ENCODE measurements at places on chromosomes 11 and 22.

GRCh38 chr11:14973621-14974514, 1.7 kb upstream of the CALCA start:
- no peak for DNase-seq

DNA sequence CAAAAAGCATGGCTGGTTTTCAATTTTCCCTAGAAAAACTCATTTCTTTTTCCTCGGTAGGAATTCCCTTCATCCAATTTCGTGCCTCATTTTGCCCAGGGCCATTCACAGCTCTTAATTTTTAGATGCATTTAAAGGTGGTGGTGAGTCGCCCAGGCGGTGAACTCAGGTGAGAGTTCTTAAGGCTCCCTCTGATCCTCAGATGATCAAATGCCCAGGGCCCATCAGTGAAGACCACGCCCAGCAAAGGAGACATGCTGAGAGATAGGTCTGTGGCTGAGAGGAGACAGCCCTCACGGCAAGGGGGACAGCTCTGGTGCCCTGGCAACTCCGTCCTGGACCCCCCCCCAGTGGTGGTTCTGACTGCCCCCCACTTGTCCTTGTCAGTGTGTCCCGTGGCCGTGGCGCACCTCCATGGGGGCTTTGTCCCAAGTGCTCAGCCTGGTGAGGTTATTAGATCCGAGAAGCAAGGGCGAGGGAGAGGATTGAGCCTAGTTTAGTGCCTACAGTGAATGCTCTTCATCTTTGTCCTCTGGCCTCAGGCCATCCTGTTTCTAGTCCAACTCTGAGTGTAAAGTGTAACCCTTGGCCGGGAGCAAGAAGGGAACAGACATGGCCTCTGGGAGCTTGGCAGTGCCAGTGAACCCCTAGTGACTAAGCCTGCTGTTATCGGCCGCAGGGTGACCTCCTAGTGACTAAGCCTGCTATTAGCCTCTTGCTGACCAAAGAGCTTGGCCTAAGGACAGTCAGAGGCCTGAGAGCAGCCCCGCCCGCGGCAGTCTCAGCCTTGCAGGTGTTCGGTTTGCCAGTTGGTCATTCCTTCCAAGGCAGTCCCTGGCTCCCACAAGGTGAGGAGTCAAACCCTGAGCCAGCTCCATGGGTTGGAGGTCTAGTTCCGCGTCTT, 83.5 kb downstream of the CTTN start:
- DNase-seq: no peak

GRCh38 chr11:68076371-68077042, 37.7 kb downstream of the TCIRG1 start:
- DNase-seq: no peak

- no peak for DNase-seq
Observed at GRCh38 chr11:68541991-68542390, 81.4 kb downstream of the PPP6R3 start.

DNA sequence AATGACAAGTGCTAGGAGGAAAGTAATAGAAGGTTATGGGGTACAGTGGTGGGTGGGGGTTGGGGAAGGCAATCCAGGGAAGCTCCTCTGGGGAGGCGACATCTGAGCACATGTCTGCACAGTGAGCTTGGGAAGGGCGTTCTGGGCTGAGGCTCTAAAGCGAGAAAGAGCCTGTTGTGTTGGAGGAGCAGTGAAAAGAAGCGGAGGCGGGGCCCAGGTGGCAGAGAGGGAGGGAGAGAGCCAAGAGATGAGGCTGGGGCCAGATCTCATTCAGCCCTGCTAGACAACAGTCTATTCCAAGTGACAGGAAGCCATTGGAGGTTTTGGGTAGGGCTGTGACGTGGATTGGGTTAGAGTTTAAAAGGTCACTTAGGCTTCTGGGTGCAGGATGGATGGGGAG, 55.3 kb upstream of the PARVG start:
- no peak for DNase-seq

- DNase-seq: no peak
Observed at GRCh38 chr11:46381819-46382645, 563 bp downstream of the MDK start.

GRCh38 chr11:103086461-103086860, 5.5 kb downstream of the DCUN1D5 start:
- no peak for DNase-seq

- no peak for DNase-seq
Observed at GRCh38 chr11:44916801-44917385, 33.8 kb downstream of the TP53I11 start.

DNA sequence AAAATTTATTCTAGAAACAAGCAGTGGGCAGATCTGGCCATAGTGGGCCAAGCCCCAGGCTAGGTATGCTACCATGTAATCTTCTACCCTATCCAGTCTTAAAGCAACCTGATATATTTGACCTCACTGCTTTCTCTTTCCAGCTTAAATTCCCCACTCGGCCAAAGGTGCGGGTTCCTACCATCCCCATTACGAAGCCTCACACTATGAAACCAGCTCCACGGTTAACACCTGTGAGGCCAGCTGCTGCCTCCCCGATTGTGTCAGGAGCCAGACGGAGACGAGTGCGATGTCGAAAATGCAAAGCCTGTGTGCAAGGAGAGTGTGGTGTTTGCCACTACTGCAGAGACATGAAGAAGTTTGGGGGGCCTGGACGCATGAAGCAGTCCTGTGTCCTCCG, 21.2 kb upstream of the GRK2 start:
- DNase-seq: no peak

DNA sequence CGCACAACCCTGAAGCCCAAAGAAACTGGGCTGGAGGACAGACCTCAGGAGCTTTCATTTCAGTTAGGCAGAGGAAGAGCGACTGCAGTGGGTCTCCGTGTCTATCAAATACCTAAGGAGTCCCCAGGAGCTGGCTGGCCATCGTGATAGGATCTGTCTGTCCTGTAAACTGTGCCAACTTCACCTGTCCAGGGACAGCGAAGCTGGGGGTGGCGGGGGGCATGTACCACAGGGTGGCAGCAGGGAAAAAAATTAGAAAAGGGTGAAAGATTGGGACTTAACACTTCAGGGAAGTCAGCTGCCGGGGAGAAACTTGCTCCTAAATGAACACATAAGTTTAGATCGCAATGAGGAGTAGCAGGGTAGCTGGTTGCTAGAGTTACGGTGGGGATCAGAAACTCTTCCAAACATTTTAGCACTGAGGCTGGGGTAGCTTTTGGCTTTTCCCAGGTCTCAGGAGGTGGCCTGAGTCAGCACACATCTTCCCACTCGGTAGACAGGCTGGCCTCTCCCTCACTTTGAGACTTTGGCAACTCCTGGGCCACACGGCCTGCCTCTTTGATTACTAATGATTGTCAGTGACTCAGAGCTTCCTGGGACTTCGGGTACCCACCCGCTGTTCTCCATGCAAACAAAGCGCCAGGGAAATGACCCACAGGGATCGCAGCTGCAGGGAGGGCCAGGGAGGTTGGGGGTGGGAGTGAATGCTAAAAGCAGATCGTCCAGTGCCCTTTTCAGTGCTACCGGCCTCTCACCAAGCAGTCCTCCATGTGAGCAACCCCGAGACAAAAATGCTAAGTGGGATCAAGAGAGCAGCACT, 2.9 kb upstream of the MTFP1 start:
- DNase-seq: peak; percentile 70

DNA sequence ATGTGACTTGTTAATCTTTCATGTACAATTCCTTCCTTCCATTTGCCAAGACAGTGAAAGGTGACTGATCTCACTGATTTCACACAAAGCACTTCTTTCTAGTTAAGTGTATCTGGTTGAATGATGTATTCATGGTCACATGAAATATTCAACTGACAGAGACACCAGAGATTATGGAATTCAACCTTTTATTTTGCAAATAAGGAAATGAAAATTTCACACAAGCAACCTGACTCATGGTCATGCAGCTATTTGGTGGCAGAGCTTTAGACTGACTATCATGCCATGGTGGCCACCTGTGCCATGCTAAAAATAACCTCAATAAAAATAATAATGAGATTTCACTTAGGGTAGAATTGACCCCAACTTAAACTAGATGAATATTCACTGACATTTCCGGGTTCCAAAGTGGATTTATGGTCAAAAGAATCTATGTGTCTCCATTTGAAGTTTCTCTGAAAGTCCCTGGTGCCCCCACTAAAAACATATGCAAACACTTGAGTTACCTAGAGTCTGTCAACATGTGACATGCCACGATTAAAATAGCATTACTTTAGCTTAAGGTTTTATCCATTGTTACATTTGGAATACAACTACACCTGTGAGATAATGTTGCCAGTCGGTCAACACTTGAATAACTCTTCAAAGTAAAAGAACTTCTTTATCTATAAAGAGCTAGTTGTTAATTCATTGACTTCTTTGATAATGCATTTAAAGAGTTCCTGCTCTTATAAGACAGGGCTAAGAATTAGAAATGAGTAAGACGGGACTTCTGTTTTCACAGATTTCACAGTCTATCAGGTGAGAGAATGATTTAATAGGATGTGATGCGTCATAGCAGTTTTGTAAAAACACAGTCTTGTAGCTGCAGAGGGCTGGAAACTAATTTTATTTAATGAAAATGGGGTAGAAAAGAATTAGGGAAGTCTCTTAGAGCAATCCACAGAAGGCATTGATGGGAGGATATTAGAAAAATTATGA, 94.6 kb upstream of the OR9G4 start:
- no peak for DNase-seq

- no peak for DNase-seq
Observed at GRCh38 chr11:13160346-13160745, 117.2 kb upstream of the BMAL1 start.

- no peak for DNase-seq
Observed at GRCh38 chr11:93921695-93922468, 71.5 kb upstream of the VSTM5 start.

GRCh38 chr11:113147249-113147648, 167.1 kb upstream of the TTC12 start:
- DNase-seq: no peak

DNA sequence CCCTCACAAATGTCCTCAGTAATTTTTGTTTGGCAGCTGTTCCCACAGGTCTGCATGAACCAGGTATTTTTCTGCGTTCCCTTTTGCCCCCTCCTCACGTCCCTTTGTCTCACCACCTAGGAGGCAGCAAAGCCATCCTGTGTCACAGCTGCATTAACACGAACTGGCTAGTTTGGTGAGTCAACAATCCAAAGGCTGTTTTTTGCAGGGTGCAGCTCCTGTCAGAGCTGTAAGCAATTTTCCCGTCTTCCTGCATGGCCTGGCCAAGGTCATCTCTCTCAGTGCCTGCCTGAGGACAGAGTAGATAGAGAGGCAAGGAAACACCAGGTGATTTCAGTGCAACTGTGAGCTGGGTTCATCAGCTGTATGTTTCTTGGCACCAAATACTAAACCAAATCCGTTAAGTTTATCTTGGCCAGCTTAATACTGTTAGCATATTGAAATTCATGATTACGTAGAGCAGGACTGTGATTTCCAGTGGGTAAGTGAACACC, 20.6 kb upstream of the VSIG10L2 start:
- no peak for DNase-seq

- no peak for DNase-seq
Observed at GRCh38 chr11:96356848-96357247, 13.9 kb upstream of the MAML2 start.

DNA sequence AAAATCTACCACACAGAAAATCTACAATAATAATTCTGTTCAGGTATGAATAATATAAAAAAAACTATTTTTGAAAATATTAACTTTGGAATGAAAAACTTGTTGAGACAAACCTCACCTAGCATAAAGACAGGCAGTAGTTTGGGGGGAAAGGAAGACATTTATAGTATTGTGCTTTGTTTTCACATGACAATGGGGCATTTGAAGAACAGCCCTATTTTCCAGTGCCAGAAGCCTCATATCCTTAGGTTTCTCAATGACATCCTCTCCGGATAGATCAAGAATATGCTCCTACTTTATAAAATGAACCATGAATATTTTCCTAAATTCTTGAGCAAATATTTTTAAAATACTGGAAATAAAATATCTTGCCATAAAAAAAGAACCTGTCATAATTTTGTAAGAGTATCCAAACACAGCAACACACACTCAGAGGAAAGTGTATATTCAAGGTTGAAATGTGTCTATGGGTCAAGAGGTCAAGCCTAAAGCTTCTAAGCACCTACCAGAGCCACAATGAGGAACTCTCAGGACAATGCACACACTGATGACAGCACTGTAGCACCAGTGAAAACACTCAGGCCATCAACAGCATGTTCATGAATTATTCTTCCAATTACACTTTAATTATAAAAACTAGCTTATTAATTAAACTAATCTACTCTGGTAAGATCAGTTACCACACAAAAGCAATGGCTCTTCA, 68.7 kb downstream of the MRTFA start:
- no peak for DNase-seq

DNA sequence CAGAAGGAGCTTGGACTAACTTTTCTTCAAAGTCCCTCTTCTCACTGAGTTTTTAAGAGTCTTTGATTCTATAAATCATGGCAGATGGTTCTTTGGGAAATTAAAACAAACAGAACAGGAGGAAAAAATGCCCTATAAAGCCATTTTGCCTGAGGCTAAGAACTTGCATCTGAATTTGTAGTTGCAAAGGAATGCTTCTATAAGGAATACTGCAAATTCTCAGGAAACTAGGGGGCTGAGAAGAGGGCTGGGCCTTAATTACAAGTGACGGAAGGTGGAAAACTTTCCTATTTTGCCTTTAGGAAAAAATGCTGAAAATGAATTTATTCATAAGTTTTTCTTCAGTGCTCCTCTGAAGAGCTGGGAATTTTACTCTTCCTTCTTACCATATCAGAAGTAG, 90.0 kb upstream of the NARS2 start:
- DNase-seq: peak; percentile 47

DNA sequence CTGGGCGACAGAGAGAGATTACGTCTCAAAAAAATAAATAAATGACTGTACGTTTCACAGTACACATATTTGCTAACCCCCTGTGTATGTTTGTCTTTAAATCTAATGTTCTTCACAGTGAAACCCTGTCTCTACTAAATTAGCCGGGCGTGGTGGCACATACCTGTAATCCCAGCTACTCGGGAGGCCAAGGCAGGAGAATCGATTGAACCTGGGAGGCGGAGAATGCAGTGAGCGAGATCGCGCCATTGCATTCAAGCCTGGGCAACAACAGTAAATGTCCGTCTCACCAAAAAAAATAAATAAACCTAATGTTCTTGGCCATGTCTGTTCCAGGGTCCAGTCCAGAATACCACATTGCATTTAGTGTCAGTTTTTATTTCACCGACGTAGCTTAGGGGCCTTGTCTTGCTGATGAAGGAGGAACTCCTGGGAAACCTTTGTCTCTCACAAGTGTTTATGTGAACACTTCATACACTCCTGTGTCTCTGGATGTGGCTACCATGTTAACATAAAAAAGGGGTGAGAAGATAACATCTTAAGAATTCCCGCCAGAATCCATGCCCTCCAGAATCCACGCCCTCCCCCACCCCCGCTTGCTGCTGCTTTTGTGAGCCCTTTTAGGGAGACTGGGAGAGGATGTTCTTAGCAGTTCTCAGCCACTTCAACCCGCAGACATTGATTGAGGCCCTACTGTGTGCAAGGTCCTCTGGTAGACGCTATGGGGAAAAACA, 5.0 kb upstream of the SERHL2 start:
- no peak for DNase-seq

DNA sequence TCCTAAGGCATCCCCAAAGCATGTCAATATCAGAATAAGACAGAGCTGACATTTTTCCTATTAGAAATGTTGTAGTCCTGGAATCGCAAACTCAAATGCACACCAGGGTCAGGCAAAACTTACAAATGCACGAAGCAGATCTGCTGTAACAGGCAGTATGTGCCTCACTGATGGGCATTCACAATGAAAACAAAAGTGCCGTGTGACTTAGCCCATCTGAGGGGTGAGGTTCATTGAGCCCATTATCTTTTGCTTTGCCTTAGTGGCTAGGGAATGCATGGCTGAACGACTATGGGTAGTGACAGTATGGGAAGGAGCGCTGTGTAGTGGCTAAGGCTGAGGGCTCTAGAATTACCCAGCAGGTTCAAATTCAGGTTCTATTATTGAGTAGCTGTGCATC, 43.1 kb upstream of the RASSF10 start:
- DNase-seq: no peak
